Fibroblast of skin of right quadriceps (primary cell): ENCODE measurements at places on chromosomes 3 and 15.

- peak; percentile 33 for DNase-seq
These were observed 311.4 kb downstream of the TBC1D5 start for GRCh38 chr3:17431004-17431403.

DNA sequence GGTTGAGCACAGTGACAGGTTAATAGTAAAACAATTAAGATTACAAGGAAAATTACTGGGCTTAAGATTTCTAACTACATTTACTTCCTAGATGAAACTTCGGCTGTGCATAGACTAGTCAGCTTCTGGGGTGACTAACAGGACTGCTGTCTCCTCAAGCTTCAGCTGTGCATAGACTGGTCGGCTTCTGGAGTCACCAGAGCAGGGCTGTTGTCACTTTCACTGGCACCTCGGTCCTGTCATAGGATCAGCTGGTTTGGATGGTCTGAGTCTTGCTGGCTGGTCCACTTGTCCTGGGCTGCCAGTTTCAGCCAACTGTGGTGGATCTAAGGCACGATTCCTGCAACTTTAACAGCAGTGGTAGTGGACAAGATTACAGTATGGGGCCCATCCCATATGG lies 23.9 kb upstream of the ACAD9 start:
- no peak for DNase-seq

- DNase-seq = no peak
These were observed 405.0 kb downstream of the NTRK3 start for GRCh38 chr15:87851497-87851896.

DNA sequence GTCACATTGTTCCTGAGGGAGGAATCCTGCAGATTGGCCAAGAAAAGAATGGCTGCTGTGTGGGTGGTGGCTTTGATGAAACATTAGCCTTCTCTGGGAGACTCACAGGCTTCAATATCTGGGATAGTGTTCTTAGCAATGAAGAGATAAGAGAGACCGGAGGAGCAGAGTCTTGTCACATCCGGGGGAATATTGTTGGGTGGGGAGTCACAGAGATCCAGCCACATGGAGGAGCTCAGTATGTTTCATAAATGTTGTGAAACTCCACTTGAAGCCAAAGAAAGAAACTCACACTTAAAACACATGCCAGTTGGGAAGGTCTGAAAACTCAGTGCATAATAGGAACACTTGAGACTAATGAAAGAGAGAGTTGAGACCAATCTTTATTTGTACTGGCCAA lies 6.1 kb downstream of the PTX3 start:
- DNase-seq = no peak

DNA sequence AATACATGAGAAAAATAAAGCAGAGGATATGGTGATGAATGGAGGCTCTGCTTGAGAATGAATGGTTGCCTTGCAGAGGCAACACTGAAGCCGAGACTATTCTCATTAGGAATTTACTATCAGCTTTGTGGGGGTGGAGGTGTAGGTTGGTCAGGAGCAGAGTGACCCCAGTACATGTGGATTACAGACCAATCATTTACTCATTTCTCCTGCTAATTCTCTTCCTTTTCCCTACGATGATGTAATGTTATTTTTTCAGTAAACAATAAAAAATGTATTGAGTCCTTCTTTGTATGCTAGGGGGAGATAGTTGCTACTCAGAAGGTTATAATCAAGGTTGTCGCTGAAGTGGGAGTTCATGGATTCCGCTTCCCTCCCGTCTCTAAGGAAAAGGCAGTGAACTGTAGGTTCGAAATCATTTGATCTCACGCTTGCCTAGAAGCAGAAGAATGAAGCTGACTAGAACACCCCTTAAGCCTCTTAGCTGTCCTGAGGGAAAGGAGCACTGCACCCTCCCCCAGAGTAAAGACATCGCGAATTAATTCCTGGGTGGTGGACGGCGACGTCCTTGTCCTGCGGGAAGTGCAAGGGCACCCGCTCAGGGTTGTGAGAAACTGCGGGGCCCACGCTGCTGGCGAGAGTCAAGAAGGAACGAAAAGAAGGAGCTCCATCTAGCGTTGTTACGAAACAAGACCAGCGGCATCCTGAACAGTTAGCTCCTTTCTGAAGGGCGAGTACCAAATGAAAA lies 213.2 kb upstream of the PFN2 start:
- peak; percentile 82 for DNase-seq

DNA sequence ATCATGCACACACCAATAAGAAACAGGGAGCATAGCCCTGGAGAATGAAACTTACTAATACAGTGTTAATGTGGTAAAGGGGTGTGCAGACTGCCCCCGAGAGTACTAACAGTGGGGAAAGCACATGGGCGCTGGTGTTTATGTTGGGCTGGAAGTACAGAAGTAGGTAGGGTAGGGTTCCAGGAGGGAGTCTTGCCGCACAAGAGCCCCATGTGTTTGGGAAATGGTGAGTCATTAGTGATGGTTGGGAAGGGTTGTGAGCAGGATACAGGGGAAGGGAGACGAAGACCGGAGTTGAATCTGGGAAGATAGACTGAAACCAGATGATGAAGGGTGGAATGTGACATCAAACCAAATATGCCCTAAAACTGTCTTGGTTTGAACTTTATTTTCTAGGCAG lies 117.1 kb downstream of the THSD4 start:
- DNase-seq = peak; percentile 56

GRCh38 chr15:98745650-98746374 lies 97.5 kb downstream of the IGF1R start:
- peak; percentile 54 for DNase-seq

DNA sequence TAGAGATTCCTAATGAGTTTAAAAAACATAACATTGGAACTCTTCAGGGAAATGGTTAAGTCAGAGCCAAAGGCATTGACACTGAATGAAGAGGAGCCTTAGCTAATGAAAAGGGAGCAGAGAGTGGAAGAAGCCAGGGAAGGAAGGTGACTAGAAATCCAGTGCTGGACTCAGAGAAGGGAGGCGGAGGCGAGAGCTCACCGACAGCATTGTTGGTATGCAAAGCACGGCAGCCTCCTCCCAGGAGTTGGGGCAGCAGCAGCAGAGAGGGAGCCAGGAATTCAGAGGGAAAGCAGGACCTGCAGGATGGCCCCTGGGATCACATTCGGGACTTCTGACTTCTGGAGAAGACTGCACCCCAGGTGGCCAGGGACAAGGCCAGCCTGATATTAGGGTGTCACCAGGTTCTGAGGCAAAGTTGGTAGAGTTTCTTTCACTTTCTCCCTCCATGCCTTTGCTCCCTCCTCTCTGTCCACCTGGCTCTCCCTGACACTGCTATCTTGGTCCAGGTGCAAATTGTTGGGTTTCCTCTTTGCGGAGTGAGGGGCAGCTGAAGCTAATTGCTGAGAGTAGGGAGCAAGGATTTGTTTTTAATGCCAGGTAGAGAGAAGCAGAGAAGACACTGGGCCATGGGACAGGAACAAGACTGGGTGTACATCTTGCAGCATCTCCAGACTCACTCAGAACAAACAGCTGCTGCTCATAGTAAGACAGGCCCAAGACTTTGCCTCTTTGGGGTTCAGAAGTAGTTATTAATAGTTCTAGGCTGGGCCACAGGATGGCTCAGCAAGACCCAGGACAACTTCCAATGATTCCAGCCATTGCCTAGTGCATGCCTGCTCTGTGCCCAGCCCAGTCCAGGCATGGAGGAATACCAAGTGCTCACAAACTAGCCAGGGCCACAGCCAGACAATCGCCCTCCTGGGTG lies 157.9 kb downstream of the TLE3 start:
- no peak for DNase-seq

- no peak for DNase-seq
These were observed 35.6 kb downstream of the NSUN3 start for GRCh38 chr3:94098452-94098851.

DNA sequence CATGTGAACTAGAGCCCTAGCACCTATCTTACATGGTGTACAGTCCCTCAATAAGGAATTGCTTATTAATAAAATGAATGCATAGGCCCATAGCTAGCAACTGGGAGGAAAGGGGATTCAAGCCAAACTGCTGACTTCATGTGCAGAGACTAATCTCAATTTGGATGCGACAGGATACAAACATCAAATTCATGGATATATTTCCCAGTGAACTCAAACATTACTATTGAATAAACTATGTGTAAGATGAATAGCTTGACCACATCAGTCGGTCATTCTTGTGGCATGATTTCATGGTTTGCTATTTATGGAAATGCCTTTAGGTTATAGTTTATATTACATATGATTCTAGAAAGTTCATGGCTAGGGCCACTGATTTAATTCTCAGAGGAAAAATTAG lies 268.6 kb upstream of the SLITRK3 start:
- peak; percentile 83 for DNase-seq

GRCh38 chr3:45362758-45363157 lies 25.6 kb upstream of the LARS2 start:
- peak; percentile 21 for DNase-seq

GRCh38 chr3:115855911-115856310 lies 232.6 kb downstream of the GAP43 start:
- DNase-seq = peak; percentile 53

DNA sequence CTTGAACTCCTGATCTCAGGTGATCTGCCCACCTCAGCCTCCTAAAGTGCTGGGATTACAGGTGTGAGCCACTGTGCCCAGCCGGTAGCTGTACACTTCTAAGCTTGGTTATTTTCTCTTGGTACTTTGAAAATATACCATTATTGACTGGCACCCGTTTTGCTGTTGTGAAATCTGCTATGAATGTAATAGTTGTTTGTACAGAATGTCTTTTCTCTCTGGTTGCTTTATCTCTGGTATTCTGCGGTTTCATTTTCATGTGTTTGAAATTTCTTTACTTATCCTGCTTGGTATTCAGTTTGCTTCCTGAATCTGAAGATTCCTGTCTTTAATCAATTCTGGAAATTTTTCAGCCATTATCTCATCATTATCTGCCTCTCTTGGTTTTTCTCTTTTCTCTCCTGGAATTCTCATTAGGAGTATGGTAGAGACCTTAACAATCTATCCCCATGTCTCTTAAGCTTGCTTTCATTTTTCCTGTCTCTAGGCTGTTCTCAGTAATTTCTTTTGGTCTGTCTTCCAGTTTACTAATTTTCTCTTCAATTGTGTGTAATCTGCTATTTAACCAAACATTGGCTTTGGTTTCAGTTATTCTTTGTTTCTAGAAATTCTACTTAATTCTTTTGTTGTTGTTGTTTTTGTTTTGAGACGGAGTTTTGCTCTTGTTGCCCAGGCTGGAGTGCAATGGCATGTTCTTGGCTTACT lies 2.8 kb upstream of the PAK2 start:
- DNase-seq = no peak

- no peak for DNase-seq
These were observed 72.7 kb upstream of the HACD2 start for GRCh38 chr3:123657568-123657967.

GRCh38 chr3:7978087-7978422 lies 523.6 kb upstream of the LMCD1 start:
- DNase-seq = no peak

- no peak for DNase-seq
These were observed 290.8 kb downstream of the EPHB1 start for GRCh38 chr3:135085652-135086436.

- peak; percentile 83 for DNase-seq
These were observed 301.0 kb upstream of the UMPS start for GRCh38 chr3:124429129-124429815.

DNA sequence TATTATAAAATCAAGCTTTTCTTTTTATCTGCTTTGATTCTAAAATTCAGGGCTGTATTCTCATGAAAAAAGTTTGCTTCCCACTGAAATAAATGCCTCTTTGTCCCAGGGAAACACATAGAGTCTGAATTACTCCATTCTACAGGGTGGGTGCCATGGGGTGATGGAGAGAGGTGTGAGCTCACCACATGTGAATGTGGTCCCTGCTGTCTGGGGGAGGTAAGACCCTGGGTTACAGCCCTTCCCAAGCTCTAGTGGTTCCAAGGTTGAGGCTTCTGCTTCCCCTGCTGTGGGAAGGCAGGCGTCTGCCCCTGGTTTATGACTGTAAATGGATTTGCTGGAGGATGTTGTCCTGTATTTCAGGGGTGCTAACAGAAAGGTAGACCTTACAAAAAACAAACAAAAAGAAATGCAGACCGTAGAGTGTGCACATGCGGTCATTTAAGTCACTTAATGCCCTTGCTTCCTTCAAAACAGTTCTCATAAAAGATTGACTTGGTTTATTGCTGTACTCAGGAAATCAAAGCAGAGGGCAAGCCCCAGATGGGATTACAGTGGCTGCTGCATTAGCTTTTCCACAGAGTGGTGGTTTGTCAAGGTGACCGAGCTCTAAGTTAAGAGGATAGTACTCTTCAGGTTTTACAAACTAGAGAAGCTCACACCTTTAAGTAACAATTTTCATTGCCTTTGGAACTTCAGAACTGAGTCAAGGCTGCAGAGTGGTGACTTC lies 49.2 kb downstream of the CTDSPL start:
- no peak for DNase-seq

GRCh38 chr3:52528586-52529375 lies 4.9 kb downstream of the NT5DC2 start:
- no peak for DNase-seq

DNA sequence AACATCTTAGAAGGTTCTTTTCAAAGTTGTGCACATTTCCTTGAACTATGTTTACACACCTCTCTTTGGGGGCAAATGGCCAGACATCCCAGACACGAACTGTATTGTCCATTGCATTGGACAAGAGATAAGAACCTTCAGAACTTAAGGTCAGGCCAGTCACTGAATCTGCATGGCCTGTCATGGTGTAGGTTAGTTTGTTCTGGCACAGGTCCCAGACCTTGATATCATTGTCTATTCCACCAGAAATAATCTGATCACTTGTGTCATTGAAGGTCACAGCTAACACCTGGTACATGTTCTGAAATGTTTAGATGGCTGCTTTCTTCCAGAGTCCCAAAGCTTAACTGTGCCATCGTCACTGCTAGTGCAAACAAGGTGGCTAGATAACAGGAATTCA lies 55.7 kb downstream of the KCNAB1 start:
- no peak for DNase-seq
